ENCODE measurements at places on chromosomes 3 and 15.

- no peak for DNase-seq
Observed at GRCh38 chr15:88681610-88682221, 42.9 kb downstream of the ISG20 start.

DNA sequence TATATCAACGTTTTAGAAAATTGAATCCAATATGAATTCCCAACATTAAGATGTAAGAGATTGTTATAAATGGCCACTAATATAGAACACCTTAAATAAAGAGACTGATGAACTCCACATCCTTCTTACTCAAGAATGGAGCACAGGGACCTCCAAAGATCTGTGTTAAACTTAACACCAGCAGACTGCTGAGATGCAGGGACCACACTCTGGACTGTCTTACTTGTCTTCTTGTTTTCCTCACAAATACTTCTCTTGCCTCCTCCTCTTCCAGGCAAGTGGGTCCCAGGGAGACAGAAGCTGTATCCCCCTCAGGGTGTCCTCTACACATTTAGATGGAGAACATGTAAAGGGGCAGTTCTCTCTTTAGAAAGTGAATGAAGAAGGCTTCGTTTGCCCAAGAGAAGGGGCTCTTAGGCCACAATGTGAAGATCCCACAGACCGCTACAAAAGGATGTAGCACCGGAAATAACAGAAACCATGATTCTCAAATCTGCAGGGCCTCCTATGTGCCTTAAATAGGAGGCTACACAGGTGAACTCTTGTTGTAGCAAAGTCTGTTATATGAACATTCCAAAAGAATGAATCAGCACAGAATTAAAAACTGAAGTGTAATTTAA lies 52.2 kb downstream of the SATB1 start:
- no peak for DNase-seq

GRCh38 chr3:189212681-189213080 lies 40.9 kb downstream of the TPRG1 start:
- no peak for DNase-seq

GRCh38 chr15:39177561-39177960 lies 403.3 kb upstream of the THBS1 start:
- DNase-seq: no peak

- DNase-seq: no peak
Observed at GRCh38 chr3:188964957-188965356, 206.8 kb upstream of the TPRG1 start.

DNA sequence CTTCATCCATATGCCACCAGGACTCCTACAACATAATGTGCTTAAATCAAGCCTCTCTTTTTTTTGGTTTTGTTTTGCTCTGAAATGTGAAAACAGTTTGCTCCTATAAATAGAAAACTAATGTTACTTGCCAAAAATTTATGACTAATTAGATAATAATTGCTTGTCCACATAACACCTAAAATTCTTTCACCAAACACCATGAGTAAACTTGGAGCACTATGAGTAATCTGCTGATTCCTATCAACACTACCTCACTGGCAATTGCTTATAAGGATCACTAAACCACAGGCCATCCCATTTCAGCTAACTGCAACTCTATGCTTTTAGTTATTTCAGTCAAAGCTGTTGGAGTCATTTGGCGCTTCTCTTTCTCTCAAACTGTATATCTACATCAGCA lies 252.7 kb downstream of the EPHA3 start:
- no peak for DNase-seq

DNA sequence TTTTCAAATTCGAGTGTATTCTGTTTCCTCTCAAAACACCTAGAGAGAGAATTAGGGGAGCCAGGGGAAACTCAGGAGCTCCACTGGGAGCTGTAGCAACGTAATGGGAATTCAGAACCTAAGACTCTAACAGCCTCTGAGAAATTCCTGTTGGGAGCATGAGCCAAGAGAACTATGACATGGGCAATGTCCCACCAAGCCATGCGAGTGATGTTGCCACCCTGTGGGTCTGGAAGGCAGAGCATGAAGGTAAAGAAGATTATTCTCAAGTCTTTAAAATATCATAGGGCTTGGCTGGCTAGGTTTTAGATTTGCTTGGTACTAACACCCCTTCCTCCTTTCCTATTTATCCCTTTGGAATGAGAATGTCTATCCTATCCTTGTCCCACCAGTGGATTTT lies 392.6 kb upstream of the ADAMTS9 start:
- DNase-seq: no peak

- no peak for DNase-seq
Observed at GRCh38 chr15:31342781-31343626, 16.4 kb downstream of the KLF13 start.

- DNase-seq: no peak
Observed at GRCh38 chr15:101256757-101257156, 4.9 kb upstream of the CHSY1 start.

DNA sequence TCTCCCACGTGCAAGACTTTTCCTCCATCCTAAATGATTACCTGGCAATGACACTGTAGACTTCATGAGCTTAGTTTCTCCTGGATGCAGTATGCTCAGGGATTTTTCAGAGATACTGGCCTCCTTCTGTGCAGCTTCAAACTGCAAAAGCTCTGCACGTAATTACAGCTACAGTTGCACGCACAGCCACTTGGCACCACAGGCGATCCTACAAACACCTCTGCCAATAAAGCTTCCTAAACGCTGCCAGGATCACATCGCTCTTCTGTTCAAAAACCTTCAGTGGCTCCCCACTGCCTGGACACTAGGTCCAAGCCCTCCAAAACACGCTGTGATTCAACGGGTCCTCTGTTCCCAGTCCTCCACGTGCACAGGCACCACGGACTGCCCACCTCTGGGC lies 49.5 kb downstream of the NUP210 start:
- no peak for DNase-seq

GRCh38 chr3:10725846-10726245 lies 90.2 kb upstream of the SLC6A11 start:
- no peak for DNase-seq
